ENCODE measurements at places on chromosomes 2 and 18.
A peak's percentile ranks its signal among the peaks of the same experiment; 100 is the strongest.

- no peak for DNase-seq
These were observed 449.7 kb downstream of the TXNL1 start for GRCh38 chr18:56188529-56189275.

DNA sequence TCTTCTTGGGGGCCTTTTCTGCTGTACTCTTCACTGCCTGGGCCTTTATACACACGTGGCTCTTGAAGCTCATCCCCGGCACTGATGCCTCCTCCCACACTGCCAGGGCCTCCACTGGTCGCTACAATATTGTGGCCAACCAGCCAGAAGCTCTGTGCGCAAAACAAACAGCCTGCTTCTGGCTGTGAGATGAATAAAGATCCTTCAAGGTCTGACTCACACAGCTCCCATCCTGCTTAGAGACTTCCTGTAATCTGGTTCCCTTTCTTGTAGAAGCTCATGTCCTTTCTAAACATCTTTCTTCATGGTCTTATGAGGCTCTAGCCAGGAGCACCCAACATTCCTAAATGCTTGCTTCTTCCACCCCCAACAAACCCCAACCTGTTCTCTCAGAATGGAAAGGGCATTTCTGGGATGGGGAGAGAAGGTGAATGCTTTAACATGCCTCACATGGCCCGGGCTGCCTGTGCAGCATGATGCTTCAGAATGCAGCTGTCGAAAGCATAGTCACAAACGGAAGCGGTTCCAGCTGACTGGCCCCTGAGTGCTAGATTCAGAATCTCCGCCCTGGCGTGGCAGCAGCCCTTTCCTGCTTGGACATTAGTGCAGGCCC is 24.6 kb downstream of the NRP2 start:
- DNase-seq = peak; percentile 97

GRCh38 chr2:1140389-1141003 is 189.8 kb downstream of the SNTG2 start:
- peak; percentile 51 for DNase-seq

- peak; percentile 93 for DNase-seq
These were observed 224.4 kb upstream of the APCDD1 start for GRCh38 chr18:10230072-10230471.

DNA sequence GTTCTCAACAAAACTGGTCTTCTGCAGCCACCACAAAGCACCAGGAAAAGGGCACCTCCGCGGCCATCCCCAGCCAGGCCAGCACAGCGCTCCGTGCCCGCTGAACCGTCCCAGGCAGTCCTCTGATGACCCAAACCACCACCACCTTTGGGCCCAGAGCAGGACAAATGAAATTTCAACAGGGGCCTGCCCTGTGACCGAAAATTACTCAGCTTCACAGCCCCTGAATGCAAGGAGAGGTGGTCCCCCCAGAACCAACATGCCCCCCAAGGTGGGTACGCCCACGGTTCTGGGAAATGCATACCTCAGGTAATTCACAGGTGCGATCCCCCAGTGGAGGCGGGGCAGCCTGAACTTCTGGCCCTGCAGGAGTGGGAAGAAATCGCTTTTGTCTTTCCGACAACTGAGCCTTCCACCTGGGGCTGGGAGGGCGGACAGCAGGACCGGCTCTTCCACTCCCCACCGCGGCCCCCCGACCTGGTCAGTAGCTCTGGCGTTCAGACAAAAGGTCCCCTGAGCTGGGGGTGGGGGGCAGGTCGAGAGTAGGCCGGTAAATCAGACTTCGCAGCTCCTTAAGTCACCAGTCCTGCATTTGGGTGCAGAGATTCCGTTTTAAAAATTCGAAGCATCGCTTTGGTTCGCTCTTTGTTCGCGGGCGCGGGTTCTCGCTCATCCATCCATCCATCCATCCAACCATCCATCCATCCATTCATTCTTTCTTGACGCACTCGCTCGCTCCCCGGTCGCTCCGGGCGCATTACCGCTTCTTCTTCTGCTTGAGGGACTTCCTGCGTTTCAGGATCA is 1.4 kb downstream of the ARL4C start:
- DNase-seq = peak; percentile 17

- DNase-seq = no peak
These were observed 99.5 kb downstream of the USP40 start for GRCh38 chr2:233466991-233467603.

GRCh38 chr2:66919286-66919685 is 477.8 kb upstream of the ETAA1 start:
- no peak for DNase-seq

DNA sequence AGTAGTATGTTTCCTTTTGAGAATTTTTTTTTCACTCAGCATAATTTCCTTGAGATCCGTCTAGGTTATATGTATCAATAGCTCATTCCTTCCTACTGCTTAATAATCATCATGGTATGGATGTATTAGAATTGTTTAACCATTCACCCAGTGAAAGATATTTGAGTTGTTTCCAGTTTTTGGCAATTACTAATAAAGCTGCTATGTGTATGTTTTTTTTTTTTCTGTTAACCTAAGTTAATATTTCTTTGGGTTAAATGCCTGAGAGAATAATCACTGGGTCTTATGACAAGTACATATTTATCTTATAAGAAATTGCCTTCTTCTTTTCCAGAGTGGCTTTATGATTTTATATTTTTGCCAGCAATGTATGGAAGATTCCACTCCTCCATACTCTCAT is 96.4 kb upstream of the ST6GAL2 start:
- DNase-seq = no peak

GRCh38 chr2:54103454-54104314 is 11.7 kb upstream of the ACYP2 start:
- peak; percentile 87 for DNase-seq

GRCh38 chr2:39153312-39153711 is 32.5 kb upstream of the SOS1 start:
- no peak for DNase-seq

- DNase-seq = no peak
These were observed 529.7 kb downstream of the SATB2 start for GRCh38 chr2:198928026-198928425.

- DNase-seq = peak; percentile 38
These were observed 84.7 kb downstream of the CDC42EP3 start for GRCh38 chr2:37586663-37587317.

GRCh38 chr2:101231937-101232730 is 20.6 kb upstream of the CNOT11 start:
- DNase-seq = no peak

DNA sequence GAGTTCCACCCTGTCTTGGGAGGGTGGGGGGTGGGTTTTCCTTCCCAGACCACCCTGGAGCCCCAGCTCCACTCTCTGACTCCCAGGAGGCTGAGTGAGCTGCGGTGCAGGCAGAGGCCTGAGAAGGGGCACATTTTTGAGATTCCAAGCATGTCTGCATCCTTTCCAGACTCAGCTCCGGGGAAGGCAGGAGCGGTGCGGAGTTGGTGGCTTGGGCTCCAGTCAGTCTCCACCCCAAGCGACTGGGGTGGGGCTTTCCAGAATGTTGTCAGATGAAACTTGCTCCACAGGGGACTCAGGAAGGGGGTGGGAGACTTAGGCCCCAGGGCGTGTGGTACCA is 44.2 kb upstream of the HS6ST1 start:
- no peak for DNase-seq

- peak; percentile 44 for DNase-seq
These were observed 8.1 kb upstream of the SOS1 start for GRCh38 chr2:39128919-39129391.

All from HT1080 (cell line).